Lung (tissue), 17 donors: ENCODE measurements at places on chromosomes 2 and 18. TPM values are rescaled to one million over a fixed set of nuclear protein-coding genes. Genes with fewer than 3 reads are reported as not detected.

DNA sequence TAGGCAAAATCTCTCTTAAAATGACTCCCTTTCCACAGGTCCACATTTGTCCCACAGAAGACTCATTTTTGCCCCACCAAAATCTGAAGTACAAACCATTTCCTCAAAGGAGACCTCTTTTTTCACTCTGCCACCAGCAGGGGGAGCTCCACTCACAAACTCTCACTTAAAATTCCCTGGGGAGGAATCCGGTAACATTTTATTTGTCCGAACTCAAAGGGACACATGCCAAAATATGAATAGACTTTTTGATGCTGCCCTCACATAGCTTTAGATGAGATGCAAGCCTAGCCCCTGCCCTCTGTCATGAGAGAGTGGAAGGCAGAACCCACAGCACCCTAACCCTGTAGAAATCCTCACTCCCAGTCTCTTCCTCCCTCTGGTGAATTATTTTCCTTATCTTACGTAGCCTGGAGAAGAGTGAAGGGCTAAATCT, 57.1 kb downstream of the RMDN2 start:
- peak; percentile 70 for DNase-seq

DNA sequence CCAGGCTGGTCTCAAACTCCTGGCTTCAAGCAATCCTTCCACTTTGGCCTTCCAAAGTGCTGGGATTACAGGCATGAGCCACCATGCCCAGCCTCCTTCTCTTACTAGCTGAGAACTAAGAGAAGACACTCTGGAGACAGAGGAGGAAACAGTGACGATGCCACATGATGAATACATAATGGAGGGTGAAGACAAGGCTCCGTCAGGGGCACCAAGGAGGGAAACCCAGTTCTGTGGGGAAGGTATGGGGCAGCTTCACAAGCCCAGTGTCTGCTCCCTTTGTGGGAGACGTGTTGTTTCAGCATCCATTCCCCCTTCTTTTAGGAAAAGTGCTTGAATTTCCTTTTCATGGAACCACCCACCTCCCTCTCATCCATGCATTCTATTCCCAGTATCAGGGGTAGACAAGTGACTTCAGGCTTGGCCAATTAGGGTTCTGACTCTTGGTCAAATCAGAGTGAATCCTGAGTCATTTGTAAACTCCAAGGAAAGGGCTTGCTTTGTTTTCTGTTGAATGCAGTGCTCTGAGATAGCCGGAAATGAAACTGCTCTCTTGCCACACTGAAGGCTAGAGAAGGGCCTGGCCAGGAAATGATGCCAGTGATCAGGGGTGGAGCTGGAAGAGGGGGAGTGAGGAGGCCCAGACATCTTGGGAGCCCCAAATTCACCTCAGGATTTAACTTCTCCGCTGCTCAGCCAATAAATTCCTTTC, 23.7 kb downstream of the TMEM127 start:
- no peak for DNase-seq

DNA sequence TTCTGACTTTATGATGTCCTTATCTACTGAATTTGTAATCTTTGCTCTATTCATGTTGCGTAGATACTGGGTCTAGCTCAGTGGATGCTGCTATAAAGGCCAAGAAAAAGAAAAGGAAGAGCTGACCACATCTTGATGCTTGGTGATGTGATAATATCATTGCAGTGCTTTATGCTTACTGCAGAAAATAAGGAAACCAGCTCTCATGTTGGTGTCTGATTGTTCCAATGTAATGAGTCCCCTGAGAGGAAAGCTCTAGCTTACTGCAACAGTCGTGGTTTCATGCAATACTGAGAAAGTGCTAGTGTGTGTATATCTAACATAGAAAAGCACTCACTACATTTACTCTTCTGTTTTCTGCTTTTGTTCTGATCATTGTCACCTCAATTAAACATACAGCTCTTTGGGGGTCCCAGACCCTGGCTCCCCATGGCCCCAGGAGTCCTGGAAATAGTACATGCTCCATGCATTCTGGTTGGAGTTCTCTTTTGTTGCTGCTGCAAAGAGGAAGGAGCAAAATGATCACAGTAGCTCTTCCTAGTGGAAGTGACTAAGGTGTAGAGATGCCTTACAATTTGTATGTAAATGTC, 338.8 kb downstream of the CYRIA start:
- DNase-seq = no peak

DNA sequence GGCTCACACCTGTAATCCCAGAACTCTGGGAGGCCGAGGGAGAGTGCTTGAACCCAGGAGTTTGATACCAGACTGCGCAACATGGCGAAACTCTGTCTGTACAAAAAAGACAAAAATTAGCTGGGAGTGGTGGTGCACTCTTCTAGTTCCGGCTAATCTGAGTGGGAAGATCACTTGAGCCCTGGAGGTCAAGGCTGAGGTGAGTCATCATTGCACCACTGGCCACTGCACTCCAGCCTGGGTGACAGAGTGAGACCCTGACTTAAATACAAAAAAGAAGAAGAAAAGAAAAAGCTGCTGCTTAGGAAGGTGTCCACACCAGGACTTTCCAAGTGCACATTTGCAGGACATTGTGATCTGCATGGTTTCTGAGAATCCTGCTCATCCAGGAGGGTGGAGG, 16.4 kb downstream of the SKOR2 start:
- DNase-seq = no peak

- DNase-seq = no peak
Measured at GRCh38 chr2:221574231-221574570, 2.1 kb upstream of the EPHA4 start.

DNA sequence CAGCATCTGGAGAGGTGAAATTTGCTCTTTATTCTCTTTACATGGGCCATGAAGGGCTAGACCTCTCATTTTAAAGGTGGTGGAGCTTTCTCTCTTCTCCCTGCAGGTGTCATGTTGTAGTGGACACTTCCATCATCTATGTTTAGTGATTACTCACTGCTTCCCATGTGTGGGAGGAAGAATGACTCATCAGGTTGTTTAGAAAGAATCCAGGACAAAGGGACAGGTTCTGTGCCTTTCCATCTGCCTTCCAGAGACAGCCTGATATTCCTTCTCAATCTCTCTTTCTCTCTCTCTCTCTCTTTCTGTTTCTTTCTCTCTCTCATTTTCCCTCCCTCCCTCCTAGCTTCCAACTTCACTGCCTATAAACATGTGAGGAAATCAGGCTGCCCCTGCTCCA, 38.7 kb downstream of the SCG2 start:
- DNase-seq = peak; percentile 4

DNA sequence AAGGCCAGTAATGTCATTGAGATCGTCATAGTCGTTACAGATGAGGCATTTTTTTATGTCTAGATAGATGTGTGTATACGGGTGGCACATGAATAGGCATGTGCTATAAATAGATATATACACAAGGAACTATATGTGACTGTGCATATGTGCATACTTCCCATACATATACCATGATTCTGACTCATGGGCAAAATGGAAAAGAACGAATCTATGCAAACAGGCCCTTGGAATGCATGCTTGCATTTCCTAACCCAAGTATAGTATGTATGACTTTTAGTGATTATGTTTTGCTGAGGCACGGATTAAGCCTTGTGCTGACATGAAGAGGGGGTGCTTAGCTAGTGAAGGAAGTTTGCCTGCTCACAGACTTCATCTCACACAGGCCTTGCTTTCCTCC, 111.7 kb downstream of the BCL11A start:
- no peak for DNase-seq

Gene MERTK
- 24.7 TPM for total RNA-seq

Gene UGT1A7
- total RNA-seq = not detected

GRCh38 chr2:120625865-120626560, 109.7 kb upstream of the GLI2 start:
- no peak for DNase-seq

GRCh38 chr2:181738563-181738962, 58.2 kb upstream of the NEUROD1 start:
- no peak for DNase-seq

GRCh38 chr2:74259191-74259590, 60.8 kb downstream of the MTHFD2 start:
- no peak for DNase-seq

Gene ELMOD3
- total RNA-seq = 26.5 TPM

DNA sequence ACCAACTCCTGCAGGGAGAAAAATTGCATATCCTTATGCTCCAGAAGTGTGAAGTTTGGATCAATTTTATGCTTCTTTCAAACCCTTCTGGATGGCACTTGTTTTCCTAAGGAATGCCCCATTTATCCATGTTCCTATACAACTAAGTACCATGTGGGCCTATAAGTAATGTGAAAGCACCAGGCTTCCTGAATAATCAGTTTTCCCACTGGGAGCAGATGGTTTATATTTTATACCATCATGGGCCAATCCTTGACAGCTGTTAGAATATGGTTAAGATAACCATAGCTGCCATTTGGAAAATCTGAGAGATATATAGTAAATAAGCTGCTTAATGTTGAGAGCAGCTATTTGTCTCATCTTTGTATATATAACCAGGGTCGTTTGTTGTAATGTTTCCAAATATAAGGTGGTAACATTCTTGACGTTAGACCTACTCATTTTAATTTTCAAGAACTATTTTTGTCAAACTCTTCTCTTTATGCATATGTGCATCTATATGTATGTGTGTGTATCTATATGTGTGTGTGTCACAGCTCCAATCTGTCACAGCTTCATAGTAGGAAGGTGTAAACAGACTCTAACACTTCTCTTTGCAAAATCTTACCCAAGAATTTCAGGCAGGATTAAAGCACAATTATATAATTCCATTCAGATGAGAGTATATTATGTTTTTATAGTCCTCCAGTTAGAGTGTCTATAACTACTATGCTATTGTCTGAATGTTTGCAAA, 458.7 kb upstream of the GCFC2 start:
- no peak for DNase-seq

DNA sequence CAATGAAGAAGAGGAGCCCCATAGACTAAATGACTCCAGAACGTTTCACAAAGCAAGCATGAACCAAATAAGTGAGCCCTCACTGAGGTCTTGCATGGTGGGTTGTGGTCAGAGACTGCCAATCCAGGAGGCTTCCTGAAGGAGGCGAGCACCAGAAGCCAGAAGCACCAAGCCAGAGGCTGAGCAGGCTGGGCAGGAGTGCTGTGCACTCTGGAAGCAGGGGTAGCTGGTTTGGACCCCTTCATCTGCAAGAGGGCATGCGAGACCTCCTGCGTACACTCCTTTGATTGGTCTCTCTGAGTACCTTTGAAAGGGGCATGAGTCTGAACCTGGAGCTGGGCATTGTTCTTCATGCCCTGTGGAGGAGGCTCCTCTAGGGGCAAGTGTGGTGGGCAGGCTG, 192.5 kb downstream of the HAUS1 start:
- no peak for DNase-seq

DNA sequence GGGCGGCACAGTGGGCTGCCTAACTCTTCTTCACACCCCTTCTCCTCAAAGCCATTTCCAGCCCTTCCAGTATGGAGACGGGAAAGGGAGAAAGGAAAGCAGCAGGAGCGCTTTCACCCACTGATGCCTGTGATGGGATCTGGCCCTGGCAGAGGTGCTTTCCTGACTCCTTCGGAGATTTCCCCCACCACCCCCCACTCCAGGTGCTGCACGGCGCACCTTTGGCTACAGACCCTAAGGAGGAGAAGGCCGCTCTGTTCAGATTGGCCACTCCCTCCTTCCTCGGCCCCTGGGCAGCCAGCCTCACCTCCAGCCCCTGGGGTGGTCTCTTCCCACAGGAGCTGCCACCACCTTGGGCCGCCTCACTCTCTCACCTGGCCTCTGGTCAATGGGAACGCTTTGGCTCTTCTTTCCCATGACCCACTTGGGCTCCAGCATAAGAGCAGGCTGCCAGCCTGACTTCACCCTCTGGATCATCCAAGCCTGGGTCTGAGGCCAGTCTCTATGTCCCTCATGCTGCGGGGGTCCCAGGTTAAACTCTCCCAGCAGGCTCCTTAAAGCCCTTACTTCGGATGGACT, 18.4 kb upstream of the MAL start:
- DNase-seq = no peak
